Fibroblast of skin of right biceps (primary cell): ENCODE measurements at places on chromosomes 3 and 15.
A peak's percentile ranks its signal among the peaks of the same experiment; 100 is the strongest.

- DNase-seq, result no peak
These were observed 696.3 kb upstream of the UBE2E2 start for GRCh38 chr3:22506871-22507270.

DNA sequence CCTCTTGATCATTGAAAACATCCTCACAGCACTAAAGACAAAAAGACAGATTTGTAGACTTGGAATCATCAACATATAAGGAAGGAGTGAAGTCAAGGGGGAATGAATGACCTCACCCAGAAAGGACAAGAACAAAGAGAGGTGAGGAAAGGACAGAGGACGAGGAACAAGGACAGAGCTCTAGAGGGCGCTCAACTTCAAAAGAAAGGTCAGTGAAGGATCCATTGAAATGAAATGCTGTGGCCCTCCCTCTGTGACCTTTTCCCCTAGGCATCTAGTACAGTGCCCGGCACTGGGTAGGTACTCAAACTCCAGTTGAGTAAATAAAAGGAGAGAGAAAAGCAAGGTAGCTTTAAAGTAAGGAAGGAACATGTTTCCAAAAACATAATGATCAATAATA, 2.6 kb downstream of the ATP8B4 start:
- peak; percentile 14 for DNase-seq

GRCh38 chr15:96702589-96702988, 372.1 kb downstream of the NR2F2 start:
- no peak for DNase-seq

GRCh38 chr3:102360183-102360860, 74.5 kb upstream of the ZPLD1 start:
- no peak for DNase-seq

DNA sequence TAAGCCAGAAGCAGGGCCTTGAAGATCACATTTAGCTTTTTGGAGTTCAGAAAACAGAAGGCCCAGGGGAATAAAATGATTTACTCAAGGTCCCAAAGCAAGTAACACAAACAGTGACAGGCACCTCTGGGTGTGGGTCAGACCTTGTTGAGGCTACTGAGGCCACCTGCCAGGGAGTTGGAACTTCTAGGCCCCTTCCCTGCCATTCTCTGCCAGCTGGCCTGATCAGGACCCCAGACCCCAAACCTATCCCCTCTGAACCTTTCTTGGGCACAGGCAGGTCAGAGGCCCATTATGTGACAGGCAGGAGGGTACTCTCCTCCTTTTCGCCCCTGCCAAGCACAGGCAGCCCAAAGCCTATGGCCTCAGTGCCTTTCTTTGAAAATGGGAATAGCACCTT, 49.4 kb upstream of the ATP2B2 start:
- no peak for DNase-seq

- DNase-seq, result peak; percentile 47
These were observed 138.9 kb downstream of the TMCO5A start for GRCh38 chr15:38073178-38073946.

DNA sequence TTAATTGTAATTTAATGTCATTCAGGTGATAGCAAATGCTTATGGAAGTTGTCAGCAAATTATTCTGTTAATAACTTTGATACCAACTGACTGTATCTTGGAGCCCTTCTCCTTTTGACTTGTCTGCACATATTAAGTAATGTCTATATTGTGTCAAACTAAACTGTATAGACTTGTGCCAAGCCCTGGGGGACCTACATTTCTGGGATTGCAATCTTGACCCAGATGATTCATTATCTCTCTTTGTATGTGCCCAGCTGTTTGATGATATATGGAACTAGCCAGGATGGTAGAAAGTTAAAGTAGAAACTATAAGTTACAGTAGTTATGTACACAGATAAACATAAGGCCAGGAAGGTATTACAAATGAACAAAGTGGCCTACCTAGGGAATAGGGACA, 402.8 kb upstream of the RARB start:
- peak; percentile 49 for DNase-seq

DNA sequence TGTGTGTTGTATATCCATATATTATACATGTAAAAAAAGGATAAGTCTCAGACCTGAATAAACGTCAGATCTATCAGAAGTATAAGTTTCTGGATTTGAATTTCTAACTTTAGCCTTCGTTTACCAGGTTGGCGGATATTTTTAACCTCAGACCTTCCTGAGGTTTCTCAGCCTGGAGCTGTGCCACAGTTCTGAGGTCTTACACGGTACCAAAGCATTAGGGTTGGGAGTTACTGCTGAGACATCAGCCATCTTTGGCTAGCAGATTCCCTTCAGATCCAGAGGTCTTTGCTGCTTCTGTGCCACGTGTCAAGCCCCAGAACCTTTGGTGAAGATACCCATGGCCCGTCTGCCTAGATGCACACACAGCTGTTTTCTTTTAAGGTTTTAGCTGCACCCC, 84.7 kb downstream of the PPP2R3A start:
- DNase-seq, result no peak

DNA sequence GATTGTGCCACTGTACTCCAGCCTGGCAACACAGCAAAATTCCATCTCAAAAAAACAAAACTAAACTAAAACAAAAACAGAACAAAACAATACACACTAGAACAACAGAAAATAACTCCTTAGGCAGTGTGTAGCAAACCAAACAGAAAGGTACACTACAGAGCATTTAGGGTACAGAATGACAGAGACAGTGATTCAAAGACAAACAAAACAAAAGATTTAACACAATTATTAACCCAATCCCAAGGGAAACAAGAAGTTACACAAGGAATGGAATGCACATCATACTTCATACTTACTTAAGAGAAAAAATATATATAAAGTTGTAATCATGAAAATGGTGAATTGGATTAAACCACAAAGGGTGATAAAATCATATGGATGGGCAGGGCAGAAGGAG, 12.9 kb downstream of the SLC25A20 start:
- no peak for DNase-seq

- DNase-seq, result no peak
These were observed 176.7 kb upstream of the GOLIM4 start for GRCh38 chr3:168272343-168272985.

GRCh38 chr3:191385101-191385500, 54.8 kb upstream of the UTS2B start:
- DNase-seq, result peak; percentile 40

- DNase-seq, result no peak
These were observed 7.9 kb downstream of the RTF1 start for GRCh38 chr15:41424809-41425208.

DNA sequence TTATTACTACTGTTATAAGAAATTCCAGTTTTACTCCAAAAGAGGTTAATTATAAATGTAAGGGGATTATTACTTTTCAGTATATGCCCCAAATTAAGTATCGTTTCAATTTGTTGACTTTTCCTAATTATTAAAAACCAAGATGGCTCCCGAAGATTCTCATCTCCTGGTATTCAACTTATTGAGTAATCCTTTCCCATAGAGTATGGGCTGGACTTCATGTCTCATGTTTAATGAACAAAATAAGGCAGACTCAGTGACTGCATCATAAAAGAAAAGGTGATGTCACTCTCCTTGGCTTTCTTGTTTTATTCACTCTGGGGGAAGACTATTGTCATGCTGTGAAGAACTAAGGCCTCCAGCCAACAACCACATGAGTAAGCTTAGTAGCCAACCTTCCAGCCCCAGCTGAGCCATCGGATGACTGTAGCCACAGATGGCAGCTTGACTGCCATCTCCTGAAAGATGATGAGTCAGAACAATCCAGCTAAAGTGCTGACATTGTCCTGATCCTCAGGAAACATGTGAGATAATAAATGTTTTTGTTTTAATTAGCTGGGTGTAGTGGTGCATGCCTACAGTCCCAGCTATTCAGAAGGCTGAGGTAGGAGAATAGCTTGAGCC, 17.3 kb downstream of the IGF2BP2 start:
- DNase-seq, result peak; percentile 96

GRCh38 chr15:98390946-98391530, 257.3 kb upstream of the IGF1R start:
- DNase-seq, result no peak
